GM12865 (cell line): ENCODE measurements at places on chromosomes 1 and 21.
A peak's percentile ranks its signal among the peaks of the same experiment; 100 is the strongest.

DNA sequence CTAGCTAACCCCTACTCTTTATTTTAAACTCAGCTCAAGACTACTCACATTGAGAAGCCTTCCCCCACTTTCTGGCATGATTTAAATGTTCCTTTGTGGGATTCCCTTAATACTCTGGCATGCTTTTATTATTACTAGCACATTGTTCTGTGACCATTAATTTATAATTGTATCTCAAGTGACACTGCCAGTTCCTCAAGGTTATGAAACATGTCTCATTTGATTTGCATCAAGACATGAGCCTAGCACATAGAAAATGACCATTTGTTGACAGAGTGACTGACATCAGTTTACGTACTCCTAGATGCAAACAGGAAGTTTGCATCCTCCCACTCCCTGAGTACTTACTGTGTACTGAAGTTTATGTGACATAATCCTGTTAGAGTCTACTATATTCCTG lies 15.2 kb downstream of the RGS4 start:
- no peak for DNase-seq

- DNase-seq, result no peak
Measured at GRCh38 chr1:245558069-245558468, 403.3 kb downstream of the KIF26B start.

DNA sequence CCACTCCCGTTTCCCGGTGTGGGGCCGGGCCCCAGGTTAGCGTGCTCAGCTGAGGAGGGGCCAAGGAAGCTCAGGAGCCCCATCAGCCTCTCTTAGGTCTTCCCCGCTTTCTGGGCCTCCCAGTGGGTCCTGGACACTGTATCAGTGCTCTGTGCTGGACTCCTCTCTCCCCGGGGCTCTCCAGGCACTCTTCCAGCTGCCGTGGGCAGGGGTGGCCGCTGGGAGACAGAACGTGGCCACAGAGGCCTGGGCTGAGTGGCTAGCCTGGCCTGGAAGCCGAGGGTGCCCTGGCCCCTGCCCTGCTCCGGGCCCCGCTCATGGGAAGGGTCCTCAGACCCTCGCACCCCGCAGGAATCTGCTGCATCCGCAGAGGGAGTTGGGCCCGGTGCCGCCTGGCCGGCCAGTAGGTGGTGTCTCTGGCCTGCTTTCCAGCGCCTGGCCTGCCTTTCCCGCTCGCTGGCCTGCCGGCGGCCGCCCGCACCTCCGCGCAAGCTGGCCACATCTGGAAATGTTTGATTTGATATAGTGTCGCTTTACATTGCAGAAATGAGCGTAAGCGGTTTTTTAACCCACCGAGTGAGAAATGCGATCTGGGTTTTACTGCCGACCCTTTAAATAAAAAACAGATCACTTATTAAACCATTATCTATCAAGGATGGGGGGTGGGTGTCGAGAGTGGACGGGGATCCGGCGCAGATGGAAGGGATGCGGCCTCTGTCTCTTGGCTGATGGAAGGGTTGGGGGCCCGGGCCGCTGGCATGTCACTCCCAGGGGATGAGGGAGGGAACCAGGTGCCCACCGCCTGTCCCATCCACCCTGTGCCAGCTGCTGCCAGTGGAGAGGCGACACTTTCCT lies 74.4 kb upstream of the TTC34 start:
- DNase-seq, result no peak

- peak; percentile 75 for DNase-seq
Measured at GRCh38 chr1:156281281-156281680, 1.3 kb downstream of the SMG5 start.

DNA sequence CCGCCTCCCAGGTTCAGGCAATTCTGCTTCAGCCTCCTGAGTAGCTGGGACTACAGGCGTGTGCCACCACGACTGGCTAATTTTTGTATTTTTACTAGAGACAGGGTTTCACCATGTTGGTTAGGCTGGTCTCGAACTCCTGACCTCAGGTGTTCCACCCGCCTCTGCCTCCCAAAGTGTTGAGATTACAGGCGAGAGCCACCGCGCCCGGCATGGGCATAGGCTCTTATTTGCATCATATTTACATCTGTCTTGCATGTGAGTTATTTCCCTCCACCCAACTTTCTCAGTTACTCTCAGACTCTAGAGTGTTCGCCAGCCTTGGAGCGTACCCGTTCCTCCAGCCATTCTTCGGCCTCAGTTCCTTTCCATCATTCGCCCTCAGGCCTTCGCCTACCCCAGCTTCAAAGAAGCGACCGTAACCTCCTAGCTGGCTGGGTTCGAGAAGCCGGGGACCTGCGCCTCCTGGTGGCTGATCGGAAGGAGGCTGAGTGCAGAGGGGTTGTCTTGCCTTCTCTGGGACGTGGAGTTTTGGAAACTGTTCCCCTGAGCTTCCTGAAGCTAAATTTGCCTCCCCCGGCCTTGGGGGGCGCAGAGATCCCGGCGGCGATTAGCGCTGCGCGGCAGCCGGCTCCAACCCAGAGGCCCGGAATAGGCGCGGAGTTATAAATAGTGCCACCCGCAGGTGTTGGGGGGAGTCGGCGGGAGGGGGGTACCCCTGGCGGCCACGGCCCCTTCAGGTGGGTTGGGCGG lies 3.6 kb upstream of the ZBTB7B start:
- DNase-seq, result peak; percentile 93

DNA sequence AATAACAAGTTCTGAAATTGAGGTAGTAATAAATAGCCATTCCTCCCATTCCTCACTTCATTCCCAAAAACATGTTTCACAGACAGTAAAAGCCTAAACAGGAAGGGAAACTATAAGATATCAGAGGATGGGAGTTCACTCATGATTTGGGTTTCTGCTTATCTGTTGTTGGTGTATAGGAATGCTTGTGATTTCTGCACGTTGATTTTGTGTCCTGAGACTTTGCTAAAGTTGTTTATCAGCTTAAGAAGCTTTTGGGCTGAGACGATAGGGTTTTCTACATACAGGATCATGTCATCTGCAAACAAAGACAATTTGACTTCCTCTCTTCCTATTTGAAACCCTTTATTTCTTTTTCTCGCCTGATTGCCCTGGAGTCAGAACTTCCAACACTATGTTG lies 26.0 kb upstream of the POFUT2 start:
- DNase-seq, result no peak

- no peak for DNase-seq
Measured at GRCh38 chr1:107175102-107175909, 34.5 kb downstream of the NTNG1 start.

DNA sequence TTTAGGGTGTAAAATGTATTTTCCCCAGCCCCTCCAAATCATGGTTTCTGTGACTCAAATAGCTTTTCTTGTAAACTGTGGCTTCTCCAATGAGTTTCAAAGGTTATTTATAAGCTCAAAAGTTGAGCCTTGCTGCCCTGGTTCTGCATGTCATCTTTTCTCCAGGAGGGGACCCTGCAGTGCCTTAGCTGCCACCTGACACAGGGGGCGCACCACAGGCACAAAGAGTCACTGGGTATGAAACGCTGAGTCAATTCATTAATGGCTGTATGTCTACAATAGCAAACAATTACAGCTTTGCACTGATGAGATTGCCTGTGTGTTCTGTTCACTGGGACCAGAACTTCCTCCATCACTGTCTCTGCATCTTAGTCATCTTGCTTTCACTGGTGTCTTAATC lies 100.8 kb downstream of the PCP4 start:
- no peak for DNase-seq

DNA sequence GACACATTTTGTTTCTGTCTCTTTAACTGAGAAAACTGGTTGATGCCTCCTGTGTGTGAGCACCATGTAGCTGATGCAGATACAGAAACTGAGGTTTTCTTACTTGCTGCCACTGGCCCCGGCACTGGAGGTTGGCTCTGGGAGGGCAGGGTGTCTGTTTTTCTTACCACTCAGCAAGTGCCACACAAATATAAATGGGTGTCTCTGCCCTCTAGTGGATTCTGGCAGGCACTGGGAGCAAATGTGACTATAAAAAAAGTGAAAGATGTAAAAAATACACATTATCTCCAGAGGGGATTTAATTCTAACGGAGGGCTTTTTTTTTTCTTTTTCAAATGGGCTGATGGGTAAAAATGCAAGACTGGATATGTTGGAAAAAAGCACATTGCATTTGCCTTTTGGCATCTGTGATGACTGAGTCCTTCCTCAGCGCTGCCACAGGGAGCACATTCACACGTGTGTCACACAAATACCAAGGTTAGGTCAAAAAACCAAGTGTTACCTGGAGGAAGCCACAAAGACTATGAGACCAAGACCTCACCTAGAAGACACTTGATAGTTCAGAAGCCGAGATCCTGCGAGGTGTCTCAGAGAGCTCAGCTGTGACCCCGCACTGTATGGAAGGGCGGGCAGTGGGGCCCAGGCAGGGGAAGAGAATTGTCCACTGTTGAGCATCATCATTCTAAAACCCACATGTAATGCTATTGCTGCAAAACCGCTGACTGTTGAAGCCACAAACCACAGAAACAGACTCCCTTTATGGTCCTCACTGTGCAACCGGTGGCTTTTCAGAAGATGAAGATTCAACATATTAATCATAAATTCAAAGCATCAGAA lies 18.9 kb downstream of the PGBD2 start:
- DNase-seq, result peak; percentile 73

- DNase-seq, result no peak
Measured at GRCh38 chr1:32898056-32898455, 3.1 kb downstream of the TMEM54 start.

DNA sequence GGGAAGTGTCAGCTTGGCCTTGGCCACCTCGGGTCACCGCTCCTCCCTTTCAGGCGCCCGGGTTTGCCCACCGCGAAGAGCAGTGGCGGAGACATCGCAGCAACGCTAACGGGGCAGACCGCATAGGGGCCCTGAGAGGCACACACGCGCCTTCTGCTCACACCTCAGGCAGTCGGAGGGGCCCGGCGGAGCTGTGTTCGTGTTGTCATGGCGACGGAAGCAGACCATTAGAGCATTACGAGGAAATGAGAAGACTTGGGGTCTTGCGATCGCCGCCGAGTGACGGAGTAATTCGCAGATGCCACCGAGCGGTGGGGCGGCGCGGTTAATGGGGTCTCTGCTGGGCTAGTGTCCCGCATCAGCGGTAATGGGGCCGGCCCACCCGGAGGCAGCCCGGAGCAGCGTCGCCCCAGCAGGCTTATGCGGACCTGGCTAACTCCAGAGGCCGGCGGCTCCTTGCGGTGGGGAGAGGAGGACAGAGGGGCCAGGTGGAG lies 144.1 kb downstream of the TNR start:
- peak; percentile 81 for DNase-seq
